ENCODE measurements at places on chromosomes 1 and 21.

DNA sequence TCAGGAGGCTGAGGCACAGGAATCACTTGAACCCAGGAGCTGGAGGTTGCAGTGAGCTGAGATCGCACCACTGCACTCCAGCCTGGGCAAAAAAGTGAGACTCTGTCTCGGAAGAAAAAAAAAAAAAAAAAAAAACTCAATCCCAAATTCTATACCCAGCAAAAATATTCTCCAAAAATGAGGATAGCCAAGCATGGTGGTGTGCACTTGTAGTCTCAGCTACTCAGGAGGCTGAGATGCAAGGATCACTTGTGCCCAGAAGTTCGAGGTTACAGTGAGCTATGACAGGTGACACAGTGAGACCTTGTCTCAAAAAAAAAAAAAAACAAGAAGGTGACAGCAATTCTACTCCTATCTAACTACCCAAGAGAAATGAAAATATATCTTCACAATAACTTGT lies 6.4 kb downstream of the TMEM50B start:
- DNase-seq: no peak

GRCh38 chr1:106223213-106223612 lies 833.3 kb upstream of the PRMT6 start:
- DNase-seq: no peak

DNA sequence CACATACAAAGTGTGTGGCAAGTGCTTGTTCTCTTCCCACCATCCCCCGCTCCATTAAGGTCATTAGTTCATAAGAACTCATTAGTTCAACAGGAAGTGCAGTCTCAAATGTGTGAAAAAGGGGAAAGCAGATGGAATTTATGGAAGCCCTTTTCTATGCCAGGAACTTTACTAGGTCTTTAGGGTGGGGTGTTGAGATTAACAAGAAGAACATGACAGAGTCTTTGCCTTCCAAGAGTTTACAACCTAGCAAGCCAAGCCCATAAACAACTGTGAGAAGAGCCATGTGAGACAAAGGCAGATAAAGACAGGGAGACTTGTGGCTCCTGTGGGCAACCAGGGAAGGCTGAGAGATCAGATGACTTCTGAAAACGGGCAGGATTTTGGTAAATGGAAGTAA lies 21.4 kb downstream of the PLEKHA6 start:
- DNase-seq: no peak

GRCh38 chr1:167022384-167022783 lies 33.3 kb downstream of the MAEL start:
- no peak for DNase-seq

DNA sequence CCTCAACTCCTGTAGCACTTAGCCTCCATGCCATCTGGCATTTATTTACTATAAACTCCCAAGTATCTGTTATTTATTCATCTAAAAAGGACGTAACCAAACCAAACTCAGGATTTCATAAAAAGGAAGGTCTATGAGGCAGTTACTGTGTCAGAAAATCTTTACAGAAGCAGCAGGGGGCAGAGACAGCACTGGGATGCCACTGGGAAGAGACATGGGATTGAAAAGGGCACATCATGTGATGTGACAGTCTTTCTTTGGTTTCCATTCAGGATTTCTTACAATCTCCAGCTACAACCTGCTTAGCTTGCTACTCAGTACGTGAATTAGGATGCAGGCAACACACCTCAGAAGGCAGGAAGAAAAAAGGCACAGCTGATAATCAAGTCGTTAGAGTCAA lies 31.2 kb downstream of the SPRTN start:
- DNase-seq: no peak

GRCh38 chr21:37071561-37072273 lies 1.2 kb downstream of the PIGP start:
- DNase-seq: peak; percentile 61

GRCh38 chr1:29249170-29249691 lies 12.9 kb downstream of the PTPRU start:
- no peak for DNase-seq

GRCh38 chr1:93910305-93910704 lies 1.1 kb upstream of the GCLM start:
- no peak for DNase-seq

DNA sequence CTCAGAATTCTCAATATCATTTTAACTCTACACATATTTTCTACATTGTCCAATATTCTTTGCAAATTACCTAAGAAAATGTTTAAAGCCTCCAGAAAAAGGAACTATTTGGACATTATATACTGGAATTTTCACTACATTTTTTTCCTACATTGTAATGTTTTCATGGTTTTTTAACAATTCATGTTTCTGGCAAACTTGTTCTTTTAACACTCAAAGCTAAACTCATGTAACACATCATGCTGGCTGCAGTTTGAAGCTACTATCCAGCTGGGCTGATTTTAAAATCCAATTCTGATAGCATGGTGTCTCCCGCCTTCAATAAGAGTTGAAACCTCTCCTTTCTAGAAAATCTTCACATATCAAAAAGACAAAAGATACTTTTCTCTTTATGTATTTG lies 52.0 kb downstream of the TGFBR3 start:
- no peak for DNase-seq

DNA sequence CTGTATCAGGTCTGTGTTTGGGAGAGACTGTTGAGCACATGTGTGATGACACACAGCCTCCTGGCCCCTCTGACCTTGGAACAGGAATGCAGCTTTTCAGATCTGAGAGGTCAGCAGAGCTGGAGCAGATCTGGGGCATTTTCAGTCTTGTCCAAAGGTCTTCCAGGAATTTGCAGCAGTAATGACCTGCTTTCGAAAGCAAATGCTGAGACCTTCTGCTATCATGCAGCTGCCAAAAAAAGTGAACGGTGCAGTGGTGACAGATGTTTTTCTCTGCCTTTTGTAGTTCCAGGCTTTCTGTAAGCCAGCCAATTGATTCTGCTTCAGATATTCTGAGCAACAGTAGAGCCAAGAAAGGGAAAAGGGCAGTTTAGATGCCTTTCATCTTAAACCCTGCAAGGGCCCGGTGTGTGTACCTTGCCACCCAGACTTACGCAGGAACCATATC lies 137.8 kb upstream of the COA6 start:
- no peak for DNase-seq

DNA sequence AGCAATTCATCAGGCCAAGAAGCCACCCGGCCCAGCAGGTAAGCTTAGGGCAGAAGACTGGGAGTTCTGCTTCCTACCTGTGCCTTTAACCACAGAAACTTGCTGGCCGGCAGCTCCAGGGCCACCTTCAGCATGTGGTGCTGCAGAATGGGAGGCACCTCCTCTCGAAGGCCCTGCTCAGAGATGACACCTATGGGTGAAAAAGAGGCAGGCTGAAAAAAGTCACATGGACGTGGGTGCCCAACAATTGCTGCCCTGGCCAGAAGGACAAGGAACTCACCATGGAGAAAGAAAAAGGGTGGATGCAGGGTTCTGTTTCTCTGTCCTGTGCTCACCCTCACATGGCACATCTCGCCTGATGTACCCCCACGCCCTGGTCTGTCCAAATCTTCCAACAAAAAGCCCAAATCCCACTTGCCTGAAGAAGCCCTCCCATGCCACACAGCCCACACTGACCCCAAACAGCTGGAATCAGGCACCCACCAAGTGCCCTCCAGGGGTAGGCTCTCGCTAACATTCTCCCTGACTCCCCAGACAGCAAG lies 33.0 kb downstream of the URB1 start:
- DNase-seq: no peak

- no peak for DNase-seq
Measured at GRCh38 chr1:157108448-157108847, 8.8 kb upstream of the ETV3L start.

DNA sequence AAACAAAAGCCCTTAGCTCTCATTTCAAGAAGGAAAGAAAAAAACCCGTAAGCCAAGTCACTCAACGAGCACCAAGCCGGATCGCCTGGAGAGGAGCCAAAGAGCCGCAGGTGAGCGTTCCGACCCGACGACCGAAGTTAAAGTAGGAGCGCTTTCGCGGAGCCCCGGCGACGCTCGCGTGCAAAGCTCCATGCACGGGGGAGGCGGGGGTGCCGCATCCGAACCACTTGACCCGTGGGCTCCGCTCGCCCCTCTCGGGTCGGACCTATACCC lies 382 bp downstream of the GPBP1L1 start:
- no peak for DNase-seq

- no peak for DNase-seq
Measured at GRCh38 chr1:83997631-83998030, 1.3 kb downstream of the TTLL7 start.

DNA sequence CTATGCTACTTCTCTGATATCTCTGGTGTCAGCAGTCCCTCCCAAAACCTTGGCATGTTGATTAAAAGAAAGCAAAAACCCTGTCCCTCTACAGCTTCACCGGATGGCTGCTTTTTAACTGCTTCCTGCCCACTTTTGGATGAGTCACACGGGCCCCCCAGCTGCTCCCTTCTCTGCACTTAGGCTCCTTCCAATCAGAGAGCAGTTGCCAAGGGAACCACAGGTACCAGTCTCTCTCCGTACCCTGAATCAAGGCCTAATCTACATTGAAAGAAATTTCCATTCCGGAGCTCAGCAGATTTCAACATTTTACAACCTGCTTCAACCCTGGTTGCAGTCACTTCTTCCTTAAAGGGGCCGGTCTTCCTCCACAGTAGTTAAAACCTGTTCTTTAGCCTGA lies 70.6 kb upstream of the GJB5 start:
- DNase-seq: no peak

- DNase-seq: no peak
Measured at GRCh38 chr1:157784801-157785200, 7.9 kb upstream of the FCRL2 start.

Measured in AG09309 (cell line).